ENCODE measurements at places on chromosomes 6 and 20. TPM values are rescaled to one million over a fixed set of nuclear protein-coding genes. Genes with fewer than 3 reads are reported as not detected.
A peak's percentile ranks its signal among the peaks of the same experiment; 100 is the strongest.

The APOBEC2 gene
- total RNA-seq, result 1.2 TPM

The CALHM5 gene
- total RNA-seq, result 0.09 TPM

DNA sequence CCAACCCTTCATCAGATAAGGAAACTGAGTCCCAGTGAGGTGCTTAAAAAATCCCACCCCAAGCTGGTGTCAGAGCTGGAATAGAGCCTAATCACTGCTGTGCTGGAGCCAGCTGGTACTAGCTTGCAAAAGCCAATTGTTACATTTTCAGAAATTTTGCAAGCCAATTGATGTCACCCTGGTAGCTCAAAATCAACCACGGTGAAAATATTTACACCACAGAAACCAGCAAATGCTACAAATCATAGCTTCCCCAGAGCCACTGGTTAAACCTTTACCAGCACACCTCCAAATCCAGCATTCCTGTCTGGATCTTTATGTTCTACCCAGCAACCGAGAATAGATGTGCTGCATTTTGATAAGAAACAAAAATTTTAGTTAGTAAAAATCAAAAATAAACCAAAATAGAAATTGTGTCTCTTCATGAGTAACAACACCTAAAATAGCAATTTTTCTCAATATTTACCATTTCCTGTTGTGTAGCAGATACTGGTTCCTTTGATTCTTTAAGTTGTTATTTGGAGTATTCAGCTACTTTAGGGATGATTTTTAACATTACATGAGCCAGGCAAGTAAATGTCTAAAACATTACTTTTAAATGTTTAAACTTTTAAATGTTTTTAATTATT, 7.2 kb upstream of the LCA5 start:
- no peak overlapping the region for H3K4me3 ChIP-seq
- H3K27ac ChIP-seq, result peak overlapping the region; percentile 51
- H3K36me3 ChIP-seq, result peaks cover 29% of the 10 kb centered on the region
- DNase-seq, result no peak
- H3K4me1 ChIP-seq, result peaks cover 22% of the 10 kb centered on the region

The PTK6 gene
- 0.29 TPM for total RNA-seq

- H3K4me3 ChIP-seq, result peak overlapping the region; percentile 92
- DNase-seq, result no peak
- H3K27me3 ChIP-seq, result peaks cover 43% of the 10 kb centered on the region
These were observed 84.6 kb upstream of the ZNF322 start for GRCh38 chr6:26743941-26744699.

DNA sequence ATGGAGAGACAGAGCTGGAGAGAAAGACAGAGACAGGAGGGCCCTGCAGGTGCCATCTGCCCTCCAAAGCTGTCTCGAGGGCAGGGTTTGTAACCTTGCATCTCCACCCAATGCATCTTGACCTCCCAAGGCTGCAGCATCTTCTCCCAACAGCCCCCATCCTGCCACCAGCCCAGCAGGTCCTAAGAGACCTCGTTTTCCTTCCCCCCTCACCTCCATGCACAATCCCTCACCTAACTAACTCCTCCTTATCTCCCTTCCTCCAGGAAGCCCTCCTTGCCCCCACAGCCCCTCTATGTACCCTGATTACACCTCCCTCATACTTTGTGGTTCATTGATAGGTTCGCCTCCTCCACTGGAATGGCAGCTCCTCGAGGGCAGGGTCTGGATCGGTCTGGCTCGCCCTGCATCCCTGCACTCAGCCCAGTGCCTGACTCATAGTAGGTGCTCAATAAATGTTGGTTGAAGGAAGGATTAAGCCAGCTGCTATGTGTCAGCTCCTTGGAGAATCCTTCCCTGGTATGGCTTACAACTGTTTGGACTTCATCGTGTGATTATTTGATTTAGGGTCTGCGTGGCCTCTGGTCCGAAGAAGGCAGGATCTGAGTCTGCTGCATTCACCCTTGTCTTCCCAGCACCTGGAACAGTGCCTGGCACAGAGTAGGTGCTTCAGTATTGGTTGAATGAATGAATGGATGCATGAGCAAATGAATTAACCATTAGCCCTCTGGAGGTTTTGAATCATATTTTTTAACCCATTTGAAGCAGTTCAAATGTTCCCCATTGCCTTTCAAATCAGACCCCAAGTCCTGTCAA, 105.6 kb upstream of the PTPN1 start:
- no peak overlapping the region for H3K27ac ChIP-seq
- H3K27me3 ChIP-seq, result peaks cover 23% of the 10 kb centered on the region
- H3K4me1 ChIP-seq, result peaks cover 13% of the 10 kb centered on the region
- DNase-seq, result no peak

DNA sequence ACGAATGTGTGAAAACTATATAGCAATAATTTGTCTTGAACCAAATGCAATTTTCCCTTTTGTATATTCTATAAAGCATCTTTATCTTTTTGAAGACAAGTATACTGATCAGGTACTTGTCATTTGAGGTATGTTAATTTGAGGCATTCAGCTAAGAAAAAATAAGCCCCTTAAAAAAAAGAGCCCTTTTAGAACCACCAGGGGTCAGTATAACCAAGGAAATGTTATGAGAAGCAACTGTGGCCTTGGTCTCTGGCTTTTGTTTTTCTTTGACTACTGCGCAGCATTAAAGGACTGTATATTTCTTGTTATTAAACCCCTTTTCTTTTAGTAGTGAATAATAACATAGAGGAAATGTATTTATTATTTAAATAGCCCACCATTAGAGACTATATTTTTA, 43.1 kb downstream of the CD109 start:
- no peak overlapping the region for H3K4me3 ChIP-seq
- no peak overlapping the region for H3K27ac ChIP-seq
- H3K4me1 ChIP-seq, result no peaks in the 10 kb centered on the region
- peaks cover 3% of the 10 kb centered on the region for H3K27me3 ChIP-seq
- no peak for DNase-seq
- no peaks in the 10 kb centered on the region for H3K36me3 ChIP-seq

DNA sequence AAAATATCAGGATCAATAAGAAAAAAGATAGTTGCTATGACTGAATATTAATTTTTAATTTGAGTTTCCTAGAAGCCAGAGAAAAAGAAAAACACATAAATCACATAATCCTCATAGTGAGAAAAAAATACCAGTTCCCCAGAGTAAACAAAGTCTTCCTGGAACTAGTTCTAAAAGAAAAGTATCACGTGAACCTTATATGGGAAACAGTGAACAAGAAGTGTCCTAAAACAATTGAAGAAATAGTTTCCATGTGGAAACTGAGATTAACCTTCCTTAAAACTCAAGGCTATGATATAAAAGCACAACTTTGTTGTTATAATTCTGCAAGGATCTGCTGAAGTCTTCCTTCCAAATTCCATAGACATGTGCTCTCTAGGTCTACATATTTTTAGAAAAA, 50.6 kb downstream of the RCAN2 start:
- peaks cover 6% of the 10 kb centered on the region for H3K36me3 ChIP-seq
- H3K27me3 ChIP-seq, result no peaks in the 10 kb centered on the region
- H3K4me1 ChIP-seq, result peaks cover 4% of the 10 kb centered on the region

DNA sequence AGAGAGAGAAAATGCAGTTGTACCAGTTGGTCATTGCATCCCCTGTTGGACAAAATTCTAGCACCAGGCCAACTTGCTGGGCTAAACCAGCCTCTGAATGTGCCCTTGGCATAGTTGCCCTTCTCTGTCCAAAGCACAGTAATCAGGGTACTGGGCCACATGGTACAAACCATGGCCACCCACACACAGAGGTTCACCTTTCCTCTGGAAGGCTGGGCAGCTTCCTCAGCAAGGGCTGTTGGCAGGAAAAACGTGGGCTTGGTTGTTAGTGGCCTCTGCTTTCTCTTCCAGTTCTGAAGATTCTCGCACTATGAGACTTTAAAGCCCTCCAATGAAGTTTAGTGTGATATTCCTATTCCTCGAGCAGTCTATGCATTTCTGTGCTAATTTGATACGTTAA, 706 bp downstream of the DDO start:
- no peak overlapping the region for H3K27ac ChIP-seq
- no peak overlapping the region for H3K4me3 ChIP-seq
- no peaks in the 10 kb centered on the region for H3K27me3 ChIP-seq
- peaks cover 15% of the 10 kb centered on the region for H3K4me1 ChIP-seq

The HCK gene
- not detected for total RNA-seq

DNA sequence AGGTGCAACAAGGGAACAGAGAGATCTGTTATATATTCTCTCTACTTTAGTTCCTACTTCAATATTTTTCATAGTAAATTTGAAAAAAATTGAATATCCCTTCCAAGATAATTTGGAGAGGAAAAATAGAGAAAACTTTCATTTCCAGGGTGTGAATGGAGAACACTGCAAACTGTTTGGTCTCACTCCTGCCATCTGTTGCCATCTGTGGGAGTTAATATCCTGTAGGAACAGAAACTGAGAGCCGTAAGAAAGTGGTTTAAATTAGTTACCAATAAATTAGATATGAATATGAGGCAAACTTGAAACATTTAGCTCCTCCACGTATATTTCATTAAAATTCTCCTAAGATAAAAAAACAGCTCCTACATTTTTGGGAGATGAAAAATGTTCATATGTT, 4.2 kb downstream of the ZNF337 start:
- peaks cover 3% of the 10 kb centered on the region for H3K4me1 ChIP-seq

DNA sequence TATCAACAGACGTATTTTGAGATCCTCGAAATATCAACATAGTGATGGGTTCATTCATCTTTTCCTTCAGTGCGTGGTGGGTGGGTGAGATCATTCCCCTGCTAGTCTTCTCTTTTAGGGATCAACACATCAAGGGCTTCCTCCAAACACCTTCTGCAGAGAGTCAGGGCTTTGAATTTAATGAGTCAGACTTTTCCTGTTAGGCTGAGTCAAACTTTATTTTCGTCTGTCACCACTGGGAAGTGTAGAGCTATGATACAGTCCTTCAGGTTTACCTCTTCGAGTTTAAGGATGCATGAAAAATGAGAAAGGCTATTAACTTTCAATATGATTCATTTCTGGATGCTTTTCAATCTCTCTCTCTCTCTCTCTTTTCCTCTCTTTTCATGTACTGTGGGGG, 189.1 kb downstream of the BMP2 start:
- no peaks in the 10 kb centered on the region for H3K27me3 ChIP-seq
- DNase-seq, result no peak
- H3K36me3 ChIP-seq, result no peaks in the 10 kb centered on the region

- no peaks in the 10 kb centered on the region for H3K36me3 ChIP-seq
- H3K4me3 ChIP-seq, result no peak overlapping the region
- no peaks in the 10 kb centered on the region for H3K4me1 ChIP-seq
- no peak for DNase-seq
- H3K27ac ChIP-seq, result no peak overlapping the region
These were observed 59.1 kb upstream of the CDYL start for GRCh38 chr6:4717124-4717523.

The MOG gene
- total RNA-seq, result not detected

DNA sequence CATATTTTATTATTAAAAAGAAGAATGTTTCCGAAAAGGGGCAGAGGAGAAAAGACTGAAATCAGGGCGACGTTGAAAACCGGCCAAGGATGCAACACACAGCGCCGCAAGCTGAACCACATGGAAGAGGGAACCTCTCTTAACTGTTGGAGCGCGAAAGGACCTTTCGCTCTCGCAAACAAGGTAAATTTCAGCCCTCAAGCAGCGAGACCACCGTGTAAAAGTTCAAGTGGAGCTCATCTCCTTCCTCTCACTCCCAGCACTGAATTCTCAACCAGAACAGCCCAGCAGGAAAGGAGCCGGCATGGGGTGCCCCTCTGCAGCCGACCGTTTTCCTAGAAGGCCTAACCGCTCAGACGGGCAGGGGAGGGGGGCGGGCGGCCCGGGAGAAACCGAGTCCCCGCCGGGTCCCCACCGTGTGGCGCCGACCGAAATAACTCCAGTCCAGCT, 621 bp downstream of the GPR63 start:
- peak overlapping the region; percentile 94 for H3K4me3 ChIP-seq
- no peaks in the 10 kb centered on the region for H3K36me3 ChIP-seq
- no peak for DNase-seq
- peak overlapping the region; percentile 88 for H3K27ac ChIP-seq
- peaks cover 8% of the 10 kb centered on the region for H3K4me1 ChIP-seq

GRCh38 chr6:165961233-165961632, 206.4 kb downstream of the TBXT start:
- H3K4me1 ChIP-seq, result no peaks in the 10 kb centered on the region
- H3K4me3 ChIP-seq, result no peak overlapping the region
- no peak for DNase-seq
- no peaks in the 10 kb centered on the region for H3K36me3 ChIP-seq
- H3K27me3 ChIP-seq, result peaks cover 25% of the 10 kb centered on the region

GRCh38 chr20:51574248-51575033, 31.9 kb upstream of the NFATC2 start:
- H3K4me3 ChIP-seq, result no peak overlapping the region
- H3K36me3 ChIP-seq, result no peaks in the 10 kb centered on the region
- no peaks in the 10 kb centered on the region for H3K4me1 ChIP-seq
- peaks cover 18% of the 10 kb centered on the region for H3K27me3 ChIP-seq
- no peak overlapping the region for H3K27ac ChIP-seq

GRCh38 chr6:118100717-118101116, 193.7 kb downstream of the SLC35F1 start:
- H3K27me3 ChIP-seq, result no peaks in the 10 kb centered on the region
- H3K4me3 ChIP-seq, result no peak overlapping the region
- no peak overlapping the region for H3K27ac ChIP-seq

GRCh38 chr20:31894980-31895675, 24.7 kb downstream of the TTLL9 start:
- no peak for DNase-seq
- H3K27ac ChIP-seq, result no peak overlapping the region
- no peak overlapping the region for H3K4me3 ChIP-seq
- peaks cover 6% of the 10 kb centered on the region for H3K4me1 ChIP-seq

DNA sequence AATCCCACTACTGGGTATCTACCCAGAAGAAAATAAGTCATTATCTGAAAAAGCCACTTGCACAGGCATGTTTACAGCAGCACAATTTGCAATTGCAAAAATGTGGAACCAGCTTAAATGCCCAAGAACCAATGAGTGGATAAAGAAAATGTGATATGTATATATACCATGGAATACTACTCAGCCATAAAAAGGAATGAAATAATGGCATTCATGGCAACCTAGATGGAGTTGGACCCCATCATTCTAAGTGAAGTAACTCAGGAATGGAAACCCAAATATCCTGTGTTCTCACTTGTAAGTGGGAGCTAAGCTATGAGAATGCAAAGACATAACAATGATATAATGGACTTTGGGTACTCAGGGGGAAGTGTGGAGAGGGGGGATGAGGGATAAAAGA, 4.6 kb downstream of the RNGTT start:
- H3K4me1 ChIP-seq, result peaks cover 6% of the 10 kb centered on the region
- H3K27ac ChIP-seq, result no peak overlapping the region
- H3K4me3 ChIP-seq, result no peak overlapping the region
- peaks cover 29% of the 10 kb centered on the region for H3K36me3 ChIP-seq
- no peak for DNase-seq
